ENCODE measurements at places on chromosomes 1 and 21.

DNA sequence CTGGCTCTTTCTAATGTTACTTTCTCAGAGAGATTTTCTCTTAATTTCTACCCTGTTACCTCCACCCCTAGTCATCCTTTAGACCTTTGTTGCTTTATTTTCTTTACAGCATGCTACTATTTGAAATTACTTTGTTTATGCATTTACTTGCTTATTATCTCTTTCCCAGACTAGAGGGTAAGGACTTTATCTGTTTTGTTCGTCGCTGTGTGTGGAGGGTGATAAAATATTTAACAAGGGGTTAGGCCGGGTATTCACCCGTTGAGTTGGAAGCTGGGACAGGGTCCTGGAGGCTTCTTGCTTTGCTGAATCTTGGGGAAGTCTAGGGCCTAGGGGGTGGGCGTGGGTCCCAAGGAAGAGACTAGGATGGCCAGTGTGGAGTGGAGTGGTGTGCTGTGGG, 43.6 kb downstream of the CDC14A start:
- DNase-seq = no peak

- DNase-seq = no peak
Observed at GRCh38 chr1:203175827-203176241, 208 bp upstream of the MYBPH start.

GRCh38 chr1:109482791-109483671, 674 bp upstream of the ATXN7L2 start:
- DNase-seq = no peak

DNA sequence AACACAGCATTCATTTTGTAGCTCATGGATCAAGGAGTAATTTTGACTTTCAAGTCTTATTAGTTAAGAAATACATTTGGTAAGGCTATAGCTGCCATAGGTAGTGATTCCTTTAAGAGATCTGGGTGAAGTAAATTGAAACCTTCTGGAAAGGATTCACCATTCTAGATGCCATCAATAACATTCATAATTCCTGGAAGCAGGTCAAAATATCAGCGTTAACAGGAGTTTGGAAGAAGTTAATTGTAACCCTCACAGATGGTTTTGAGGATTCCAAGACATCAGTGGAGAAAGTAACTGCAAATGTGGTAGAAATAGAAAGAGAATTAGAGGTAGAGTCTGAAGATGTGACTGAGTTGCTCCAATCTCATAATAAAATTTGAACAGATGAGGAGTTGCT, 216.6 kb downstream of the GREM2 start:
- DNase-seq = no peak

- DNase-seq = no peak
Observed at GRCh38 chr1:168301664-168302320, 21.1 kb downstream of the TBX19 start.

DNA sequence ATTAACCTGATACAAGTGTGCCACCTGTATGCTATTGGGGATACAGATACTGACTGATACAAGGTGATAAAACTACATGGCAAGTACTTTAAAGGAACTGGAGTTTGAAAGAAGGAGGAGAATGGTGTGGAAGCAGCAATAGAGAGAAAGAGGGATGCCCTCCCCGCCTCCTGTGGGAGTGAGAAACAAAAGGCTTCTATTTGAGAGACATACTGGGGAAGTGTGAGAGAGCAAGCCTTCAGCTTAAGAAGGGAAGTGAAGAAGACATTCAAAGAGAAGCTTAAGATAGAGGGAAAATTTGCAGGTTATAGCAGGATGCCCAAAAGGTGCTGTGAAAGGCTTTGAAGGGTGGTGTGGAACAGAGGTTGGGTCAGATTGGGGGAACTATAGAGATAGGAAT, 7.7 kb upstream of the ALG14 start:
- no peak for DNase-seq

DNA sequence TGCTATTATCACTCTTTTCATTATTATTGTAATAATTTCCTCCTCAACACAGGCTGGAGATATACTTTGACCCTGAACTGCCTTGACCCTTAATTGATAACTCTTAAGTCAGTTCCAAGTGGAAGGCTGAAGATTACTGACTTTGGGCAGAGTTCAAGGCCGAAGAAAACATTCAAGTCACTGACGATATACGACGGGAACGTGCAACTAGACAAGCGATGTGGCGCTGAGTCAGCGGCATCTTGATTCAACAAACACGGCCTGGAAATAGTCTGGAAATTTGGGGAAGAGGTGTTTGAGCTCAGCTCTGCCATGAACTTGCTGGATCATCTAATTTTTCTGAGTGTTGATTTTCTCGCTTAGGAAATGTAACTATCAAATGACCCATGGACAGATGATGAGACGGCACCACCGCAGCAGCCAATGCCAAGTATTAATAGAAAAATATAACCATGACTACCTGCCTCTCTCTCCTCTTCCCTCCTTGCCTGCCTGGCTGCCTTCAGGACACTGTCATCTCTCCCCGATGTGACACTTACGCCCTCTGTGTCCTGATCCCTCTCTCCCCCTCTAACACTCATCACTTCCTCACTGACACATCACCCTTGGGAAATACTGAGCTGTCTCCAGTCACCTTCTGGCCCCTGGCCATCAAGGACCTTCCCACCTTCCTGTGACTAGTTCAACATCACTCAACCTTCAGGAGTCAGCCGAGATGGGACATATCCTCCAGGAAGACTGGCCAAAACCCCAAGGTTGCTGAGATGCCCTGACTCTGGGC, 49.4 kb downstream of the TMCO4 start:
- DNase-seq = no peak

GRCh38 chr1:90851711-90852050, 134.6 kb upstream of the BARHL2 start:
- DNase-seq = no peak

- no peak for DNase-seq
Observed at GRCh38 chr1:209585197-209585596, 1.7 kb downstream of the CAMK1G start.

- DNase-seq = no peak
Observed at GRCh38 chr1:85940656-85941306, 215.8 kb downstream of the COL24A1 start.

GRCh38 chr1:100249155-100249536, 488 bp downstream of the DBT start:
- DNase-seq = no peak

GRCh38 chr1:244074559-244075171, 23.6 kb downstream of the ZBTB18 start:
- peak; percentile 27 for DNase-seq

DNA sequence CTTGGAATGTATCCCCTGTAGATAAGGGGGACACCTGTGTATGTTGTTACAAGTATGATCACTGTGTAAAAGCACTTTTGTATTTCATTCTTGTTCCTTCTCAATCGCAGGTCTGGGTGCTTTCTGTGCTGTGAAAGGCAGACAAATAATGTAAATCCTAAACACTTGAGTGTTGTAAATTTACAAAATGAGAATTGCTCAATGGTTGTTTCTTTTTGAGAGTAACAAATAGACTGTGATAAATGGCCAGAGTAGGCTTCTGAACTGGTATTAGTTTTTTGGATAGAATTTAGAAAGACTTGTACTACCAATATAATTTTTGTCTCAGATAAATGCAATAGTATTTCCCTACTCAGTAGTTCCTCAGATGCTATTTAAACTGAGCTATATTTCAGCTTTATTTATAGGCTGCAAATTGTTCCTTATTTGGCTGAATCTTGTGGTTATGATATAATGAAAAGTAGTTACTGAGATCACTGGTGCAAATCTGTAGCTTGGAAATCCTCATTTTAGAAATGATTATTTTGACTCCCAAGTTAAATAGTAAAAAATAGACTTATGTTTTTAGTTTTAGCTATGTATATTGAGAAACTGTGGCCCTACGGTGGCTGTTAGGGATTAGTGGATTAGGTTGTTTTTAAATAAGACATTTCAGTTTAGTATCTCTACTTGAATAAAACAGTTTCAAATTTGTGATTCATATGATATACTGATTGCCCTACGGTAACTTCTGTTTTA, 9.2 kb downstream of the BACH1 start:
- no peak for DNase-seq

DNA sequence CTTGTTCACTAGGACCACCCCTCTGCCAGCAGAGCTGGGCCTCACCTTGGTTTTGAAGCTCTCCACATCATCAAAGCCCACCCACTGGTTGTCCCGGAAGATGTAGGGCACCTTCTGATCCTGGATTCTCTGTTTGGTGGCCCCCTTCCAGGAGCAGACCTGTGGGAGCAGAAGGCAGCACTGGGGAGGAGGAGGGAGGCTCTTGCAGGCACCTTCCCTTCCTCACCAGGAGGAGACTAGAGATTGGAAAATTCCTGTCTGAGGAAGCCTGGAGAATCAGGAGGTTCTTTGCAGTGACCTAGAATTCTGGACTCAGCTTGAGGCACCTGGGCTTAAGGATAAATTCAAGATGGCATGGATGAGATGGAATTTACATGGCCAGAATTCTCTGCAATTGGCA, 10.3 kb downstream of the CHIT1 start:
- no peak for DNase-seq

DNA sequence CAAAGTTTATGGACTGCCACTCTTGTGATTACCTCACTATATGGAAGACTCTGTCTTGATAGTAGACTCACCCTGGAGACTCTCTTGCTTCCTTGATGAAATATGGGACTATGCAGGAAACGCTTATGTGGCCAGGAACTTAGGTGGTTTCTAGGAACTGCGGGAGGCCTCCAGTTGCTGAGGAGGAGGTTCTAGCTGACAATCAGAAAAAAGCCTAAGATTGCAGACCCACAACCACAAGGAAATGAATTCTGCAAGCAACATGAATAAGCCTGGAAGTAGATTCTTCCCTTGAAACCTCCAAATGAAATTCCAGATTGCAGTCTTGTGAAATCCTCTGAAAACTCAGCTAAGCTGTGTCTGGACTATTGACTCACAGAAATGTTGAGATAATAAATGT, 88.9 kb upstream of the COL11A1 start:
- no peak for DNase-seq

GRCh38 chr1:165600793-165601192, 30.2 kb upstream of the MGST3 start:
- DNase-seq = no peak

- no peak for DNase-seq
Observed at GRCh38 chr1:171256940-171257606, 8.8 kb downstream of the FMO1 start.

DNA sequence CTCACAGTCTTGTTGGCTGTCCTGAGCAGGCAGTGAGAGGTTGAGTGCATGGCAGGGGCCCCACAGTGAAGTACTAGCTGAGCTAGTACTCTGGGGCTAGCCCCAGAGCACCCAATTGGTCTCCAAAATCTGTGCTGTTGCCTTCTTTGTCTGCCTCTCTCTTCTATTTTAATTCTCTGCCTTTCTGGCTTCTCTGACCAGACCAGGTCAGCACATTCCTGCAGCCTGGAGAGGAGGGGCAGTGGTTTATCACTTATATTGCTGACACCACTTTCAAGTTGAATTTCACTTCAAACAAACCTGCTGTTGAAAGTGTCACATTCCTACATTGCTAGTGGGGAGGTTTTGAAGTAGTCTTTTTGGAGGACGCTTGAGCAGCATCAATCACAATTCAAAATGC, 628.7 kb downstream of the PTPRU start:
- DNase-seq = no peak

DNA sequence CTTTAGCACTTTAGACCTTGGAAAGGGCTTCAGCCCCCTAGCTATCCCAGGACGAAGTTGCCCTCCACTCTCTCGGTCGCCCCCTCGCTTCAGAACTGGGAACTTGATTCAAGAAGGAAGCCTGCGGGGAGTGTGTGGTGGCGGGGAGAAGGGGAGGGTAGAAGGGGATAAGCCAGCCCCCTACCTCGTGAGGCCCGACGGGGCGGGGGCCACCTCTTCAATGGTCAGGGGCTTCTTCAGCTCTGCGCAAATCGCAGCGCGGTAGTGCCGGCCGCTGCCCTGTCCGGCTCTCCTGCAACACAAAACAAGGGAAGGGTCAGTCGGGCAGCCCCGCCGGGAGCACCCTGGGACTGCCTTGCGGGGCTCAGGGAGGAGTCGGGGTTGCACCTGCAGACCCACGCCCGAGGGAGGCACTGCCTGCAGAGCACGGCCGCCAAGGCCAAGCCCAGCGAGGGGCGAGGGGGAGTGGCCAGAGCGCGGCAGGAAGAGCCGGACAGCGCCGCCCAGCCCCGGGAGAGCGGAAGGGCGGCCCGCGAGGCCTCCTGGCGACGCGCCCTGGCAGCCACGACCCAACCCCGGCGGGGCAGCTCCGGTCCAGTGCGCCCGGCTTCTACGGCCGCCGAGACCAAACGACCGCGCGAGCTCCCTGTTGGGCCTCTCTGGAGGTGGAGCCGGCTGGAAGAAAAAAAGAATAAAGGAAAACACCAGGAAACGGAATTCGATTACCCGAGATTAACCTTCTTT, 56.2 kb upstream of the RASAL2 start:
- DNase-seq = no peak

DNA sequence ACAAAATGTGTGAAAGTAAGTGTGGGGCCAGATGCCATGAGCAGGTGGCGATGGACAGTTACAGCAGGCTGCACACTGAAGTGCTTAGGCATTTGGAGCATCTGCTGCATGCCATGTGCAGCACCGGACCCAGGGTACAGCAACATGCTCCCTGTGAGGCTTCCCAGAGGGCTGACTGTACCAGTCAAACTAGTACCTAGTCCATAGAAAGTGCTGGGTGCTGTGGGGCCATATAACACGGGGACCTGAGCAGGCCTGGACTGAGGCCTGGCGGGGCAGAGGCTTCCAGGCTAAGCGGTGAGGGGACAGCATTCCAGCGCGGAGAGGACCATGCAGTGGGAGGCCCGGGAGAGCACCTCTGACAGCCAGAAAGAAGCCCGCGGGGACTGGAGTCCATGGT, 29.9 kb upstream of the PKP1 start:
- no peak for DNase-seq

DNA sequence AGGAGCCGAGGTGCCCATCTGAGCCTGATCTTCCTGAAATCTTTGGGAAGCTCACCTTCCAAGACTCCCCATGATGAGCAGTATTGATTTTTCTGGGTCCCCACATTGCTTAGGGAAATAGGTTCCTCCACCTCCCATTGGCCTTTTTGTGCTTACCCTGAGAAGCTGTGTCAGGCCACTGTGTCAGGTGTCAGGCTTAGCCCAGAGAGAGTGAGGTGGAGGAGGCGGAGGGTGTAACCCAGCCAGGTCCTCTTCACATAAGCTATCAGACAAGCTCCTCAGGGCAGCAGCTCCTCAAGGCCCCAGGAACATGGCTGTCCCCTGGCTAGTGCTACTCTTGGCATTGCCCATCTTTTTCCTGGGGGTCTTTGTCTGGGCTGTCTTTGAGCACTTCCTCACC, 352 bp downstream of the AADACL4 start:
- no peak for DNase-seq

GRCh38 chr1:22171951-22172715, 29.2 kb upstream of the WNT4 start:
- no peak for DNase-seq

DNA sequence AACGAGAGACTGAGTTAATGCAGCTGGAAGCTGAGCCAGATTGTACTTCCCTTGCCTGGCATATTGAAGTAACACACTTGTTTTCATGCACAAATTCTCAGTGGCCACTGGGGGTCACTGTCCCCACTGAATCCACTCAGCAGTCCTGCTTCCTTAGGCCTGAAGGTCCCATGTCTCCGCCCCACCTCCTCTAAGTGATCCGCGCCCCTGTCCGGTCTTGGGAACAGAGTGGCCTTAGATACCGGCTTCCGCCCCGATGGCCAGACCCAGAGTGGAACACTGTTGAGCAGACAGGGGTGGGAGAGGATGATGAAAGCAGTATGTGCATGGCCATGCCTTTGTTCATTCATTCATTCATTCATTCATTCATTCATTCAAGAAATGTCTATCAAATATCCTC, 34.8 kb downstream of the CHAF1B start:
- peak; percentile 15 for DNase-seq

All from stimulated activated CD8-positive, alpha-beta memory T cell treated with anti-CD3 and anti-CD28 coated beads, Interleukin-15, amount 100 ng/mL, for 48 hours (primary cell).